Activated gamma-delta T cell treated with Interleukin-2 at 50 U/mL for 16 hours (primary cell): ENCODE measurements at places on chromosomes 1 and 21.

- no peak for DNase-seq
These were observed 20.1 kb downstream of the KDM1A start for GRCh38 chr1:23039308-23039826.

DNA sequence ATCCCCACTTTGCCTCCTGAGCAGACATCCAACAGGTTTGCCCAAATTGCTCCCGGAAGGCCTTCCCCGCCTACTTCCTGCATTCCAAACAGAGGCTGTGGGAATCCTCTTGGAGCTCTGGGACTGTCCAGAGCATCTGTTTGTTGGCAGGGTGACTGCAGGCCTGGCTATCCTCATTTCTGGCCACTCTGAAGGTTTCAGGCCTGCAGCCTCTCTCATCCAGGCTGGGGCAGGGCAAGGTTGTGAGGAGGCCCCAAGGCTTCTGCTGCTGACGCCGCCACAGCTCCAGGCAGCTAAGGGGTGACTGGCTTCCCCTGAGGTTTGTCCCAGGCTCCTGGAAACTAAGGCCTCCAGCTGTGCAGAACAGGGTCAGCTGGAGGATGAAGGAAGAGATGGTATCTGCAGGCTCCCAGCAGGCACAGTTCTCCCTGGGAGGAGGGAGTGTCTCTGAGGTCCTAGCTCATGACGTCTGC is 11.3 kb downstream of the CDK18 start:
- DNase-seq, result no peak

DNA sequence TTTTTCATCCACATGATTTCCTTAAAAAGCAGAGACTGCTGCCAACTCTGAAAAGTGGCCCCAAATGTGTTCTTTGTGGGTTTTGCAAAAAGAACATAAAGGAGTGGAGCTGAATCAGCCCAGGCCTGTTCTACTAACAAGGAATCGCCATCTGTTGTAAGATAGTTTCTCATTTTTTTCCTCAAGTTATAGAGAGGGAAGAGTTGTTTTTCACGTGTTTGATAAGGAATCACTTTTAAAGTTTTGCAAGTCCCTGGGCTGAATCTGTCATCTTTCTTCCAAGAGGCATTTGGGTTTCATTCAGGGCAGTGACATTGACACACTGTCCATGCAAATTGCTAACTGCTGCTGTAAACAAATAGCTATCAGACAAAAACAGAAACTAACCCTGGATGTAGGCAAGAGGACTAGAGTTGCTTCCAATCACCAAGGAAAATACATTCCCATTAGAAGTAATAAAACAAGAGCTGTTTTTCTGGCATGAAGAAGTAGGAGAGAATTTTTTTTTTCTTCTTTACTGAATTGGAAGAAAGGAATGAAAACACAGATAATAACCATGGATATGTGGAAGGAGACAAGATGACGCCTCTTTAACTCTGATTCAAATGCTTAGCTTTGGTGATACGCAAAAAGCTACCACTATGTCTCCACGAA is 58.8 kb upstream of the TBX15 start:
- no peak for DNase-seq

GRCh38 chr1:84603941-84604830 is 29.9 kb upstream of the CTBS start:
- no peak for DNase-seq
